ENCODE measurements at places on chromosomes 3 and 15.

DNA sequence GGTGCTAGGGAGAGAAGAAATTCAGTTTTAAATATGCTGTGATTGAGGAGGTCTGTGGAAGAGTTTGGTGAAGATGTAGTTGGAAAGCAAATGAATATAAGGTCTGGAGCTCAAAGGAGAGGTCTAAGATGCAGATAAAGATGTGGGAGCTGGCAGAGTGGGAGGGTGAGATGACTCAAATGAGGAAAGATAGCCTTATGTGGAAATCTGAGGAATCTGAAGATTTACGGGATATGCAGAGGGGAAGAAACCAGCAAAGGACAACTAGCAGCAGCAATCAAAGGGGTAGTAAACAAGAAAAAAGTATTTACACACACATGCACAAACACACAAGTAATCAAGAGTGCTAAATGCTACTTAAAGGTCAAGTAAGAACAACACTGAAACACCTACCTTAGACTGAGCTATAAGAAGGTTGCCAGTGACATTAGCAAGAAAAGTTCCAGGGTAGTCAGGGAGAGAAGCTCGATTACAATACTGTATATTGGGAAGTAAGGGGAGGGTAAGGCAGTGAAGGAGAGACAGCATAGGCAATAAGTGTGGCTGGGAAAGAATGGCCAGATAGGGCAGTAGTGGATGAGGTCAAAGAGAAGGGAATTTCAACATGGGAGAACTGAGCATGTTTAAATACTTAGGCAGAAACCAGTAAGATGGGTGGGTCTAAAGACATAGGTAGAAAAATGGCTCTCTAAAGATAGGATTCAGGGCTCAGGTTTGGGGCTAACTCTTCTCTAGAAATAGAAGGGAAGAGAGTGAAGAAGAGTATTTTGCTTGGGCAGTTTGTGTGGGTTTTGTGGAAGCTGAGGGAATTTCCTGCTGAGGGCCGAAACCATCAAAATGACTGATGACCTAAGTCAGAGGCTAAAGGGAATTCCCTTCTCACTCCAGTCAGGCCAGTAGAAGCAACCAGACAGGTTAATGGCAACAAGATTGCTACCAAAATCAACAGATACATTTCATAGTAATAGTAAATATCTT is 8.9 kb downstream of the CMTM6 start:
- DNase-seq = no peak

DNA sequence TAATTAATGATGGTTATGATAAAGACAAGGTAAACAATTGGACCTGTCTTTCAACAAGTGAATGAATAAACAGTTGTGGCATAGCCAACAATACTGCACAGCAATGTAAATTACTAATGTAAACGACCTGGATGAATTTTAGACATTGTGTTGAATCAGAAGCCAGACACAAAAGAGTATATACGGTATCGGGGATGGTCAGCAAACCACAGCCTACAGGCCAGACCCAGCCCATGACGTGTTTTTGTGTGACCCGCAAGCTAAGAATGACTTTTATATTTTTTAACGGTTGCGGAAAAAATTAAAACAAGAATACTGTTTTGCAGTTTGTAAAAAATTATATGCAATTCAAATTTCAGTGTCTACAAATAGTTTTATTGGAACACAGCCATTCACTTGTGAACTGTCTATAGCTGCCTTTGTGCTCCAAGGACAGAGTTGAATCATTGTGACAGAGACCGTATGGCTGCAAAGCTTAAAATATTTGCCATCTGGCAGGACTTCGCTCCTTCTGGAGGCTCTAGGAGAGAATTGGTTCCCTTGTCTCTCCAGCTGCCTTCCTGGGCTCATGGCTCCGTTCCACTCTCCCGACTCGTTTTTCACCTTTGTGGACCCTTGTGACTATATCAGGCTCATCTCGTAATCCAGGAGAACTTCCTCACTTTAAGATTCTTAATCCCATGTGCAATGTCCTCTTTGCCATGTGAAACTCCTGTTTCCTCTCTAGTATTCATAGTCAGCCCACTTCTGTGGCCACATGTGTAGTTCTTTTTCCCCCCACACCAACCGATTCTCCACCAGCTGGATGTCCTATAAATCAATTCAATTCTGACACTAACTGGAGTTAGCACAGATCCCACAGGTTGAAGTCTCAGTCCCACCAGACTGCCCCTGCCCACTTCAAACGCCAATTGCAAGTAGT is 72.7 kb downstream of the CMTM8 start:
- DNase-seq = peak; percentile 44

DNA sequence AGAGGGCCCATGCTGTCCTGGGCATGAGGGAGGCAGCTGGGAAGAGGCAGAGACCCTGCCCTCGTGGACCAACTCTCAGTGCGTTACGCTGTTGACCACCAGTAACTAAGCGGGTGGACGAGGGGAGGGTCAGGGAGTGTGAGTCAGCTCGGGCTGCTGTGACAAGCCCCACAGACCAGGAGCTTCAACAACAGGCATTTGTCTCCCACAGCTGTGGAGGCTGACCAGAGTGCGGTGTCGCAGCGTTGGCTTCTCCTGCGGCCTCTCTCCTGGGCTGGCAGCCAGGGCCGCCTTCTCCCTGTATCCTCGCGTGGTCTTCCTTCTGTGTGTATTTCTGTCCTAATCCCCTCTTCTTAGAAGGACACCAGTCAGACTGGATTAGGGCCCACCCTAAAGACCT is 13.0 kb downstream of the EFCC1 start:
- no peak for DNase-seq

DNA sequence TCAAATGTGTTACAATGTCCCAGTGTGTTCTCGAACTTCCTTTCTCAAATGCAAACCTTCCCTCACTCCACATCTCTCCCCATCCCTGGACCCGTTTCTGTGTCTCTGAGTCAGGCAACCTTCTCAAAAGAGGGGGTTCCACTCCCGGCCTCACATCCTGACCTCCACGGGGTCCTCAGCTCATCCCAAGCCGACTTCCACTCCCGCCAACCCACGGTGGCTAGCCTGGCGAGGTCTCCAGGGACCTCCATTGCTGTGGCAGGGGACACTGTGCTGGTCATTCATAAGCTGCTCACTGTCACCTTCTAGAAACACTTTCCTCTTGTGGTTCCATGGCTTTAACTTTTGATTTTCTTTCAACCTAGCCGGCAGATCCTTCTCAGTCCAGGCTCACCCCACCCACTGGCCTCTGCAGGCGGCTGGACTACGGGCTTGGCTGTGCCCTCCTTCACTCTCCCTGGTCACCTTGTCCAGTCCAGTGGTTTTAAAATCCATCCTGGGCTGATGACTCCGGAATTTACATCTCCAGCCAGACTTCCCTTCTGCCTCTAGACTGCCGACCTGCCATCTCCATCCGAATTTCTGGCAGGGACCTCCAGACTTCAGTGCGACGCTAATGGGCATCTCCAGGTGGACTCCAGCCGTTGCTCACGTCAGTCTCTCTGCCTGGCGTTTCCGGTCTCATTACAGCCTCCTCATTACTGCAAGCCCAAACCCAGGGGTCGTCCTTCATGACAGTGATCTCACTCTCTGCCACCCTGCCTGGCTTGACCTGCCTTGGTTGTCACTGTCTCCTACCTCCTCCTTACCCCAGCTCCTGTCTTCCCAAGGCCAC is 20.0 kb downstream of the ABTB1 start:
- no peak for DNase-seq

DNA sequence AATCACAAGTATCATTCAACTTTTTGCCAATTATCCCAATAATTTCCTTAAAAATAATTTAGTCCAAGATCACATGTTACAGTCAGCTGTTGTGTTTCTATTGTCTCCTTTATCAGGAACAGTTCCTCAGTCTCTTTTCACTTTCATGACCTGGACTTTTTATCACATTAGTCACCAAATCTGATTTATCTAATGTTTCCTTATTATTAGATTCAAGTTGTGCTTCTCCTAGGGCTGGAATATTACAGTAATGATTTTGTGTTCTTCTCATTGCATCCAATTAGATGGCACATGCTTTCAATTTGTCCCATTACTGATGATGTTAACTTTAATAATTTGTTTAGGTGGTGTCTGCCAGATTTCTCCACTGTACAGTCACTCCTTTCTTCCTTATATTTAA is 66.3 kb upstream of the DCBLD2 start:
- DNase-seq = no peak

DNA sequence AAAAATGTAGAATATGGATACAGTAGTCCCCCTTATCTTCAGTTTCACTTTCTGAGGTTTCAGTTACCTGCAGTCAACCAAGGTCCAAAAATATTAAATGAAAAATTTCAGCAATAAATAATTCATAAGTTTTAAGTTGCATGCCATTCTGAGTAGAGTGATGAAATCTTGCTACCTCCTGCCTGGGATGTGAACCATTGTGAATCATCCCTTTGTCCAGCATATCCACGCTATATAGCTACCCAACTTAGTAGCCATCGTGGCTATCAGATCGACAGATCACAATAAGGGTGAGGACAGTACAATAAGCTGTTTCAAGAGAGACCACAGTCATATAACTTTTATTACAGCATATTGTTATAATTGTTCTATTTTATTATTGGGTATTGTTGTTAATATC is 1.2 kb upstream of the LARS2 start:
- DNase-seq = no peak

- DNase-seq = no peak
These were observed 76.7 kb upstream of the PLXND1 start for GRCh38 chr3:129683201-129683600.

DNA sequence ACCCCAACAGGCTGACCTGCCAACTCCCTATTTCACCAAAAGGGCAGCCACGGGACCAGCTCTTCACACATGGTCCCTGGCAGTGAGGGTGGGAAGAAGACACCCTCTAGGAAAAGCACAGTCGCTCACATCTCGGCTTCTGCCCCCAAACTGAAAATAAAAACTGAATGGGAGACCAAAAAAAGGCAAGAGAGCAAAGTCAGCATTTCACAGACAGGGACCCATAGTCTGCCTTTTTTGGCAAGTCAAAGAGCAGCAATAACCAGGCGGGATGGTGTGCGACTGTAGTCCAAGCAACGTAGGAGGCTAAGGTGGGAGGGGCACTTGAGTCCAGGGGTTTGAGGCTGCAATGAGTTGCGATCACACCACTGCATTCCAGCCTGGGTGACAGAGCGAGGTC is 154.1 kb downstream of the ADAMTS17 start:
- DNase-seq = no peak

- DNase-seq = no peak
These were observed 101.5 kb upstream of the CBLB start for GRCh38 chr3:105970283-105970682.

- no peak for DNase-seq
These were observed 41.0 kb downstream of the STARD5 start for GRCh38 chr15:81282911-81283310.

DNA sequence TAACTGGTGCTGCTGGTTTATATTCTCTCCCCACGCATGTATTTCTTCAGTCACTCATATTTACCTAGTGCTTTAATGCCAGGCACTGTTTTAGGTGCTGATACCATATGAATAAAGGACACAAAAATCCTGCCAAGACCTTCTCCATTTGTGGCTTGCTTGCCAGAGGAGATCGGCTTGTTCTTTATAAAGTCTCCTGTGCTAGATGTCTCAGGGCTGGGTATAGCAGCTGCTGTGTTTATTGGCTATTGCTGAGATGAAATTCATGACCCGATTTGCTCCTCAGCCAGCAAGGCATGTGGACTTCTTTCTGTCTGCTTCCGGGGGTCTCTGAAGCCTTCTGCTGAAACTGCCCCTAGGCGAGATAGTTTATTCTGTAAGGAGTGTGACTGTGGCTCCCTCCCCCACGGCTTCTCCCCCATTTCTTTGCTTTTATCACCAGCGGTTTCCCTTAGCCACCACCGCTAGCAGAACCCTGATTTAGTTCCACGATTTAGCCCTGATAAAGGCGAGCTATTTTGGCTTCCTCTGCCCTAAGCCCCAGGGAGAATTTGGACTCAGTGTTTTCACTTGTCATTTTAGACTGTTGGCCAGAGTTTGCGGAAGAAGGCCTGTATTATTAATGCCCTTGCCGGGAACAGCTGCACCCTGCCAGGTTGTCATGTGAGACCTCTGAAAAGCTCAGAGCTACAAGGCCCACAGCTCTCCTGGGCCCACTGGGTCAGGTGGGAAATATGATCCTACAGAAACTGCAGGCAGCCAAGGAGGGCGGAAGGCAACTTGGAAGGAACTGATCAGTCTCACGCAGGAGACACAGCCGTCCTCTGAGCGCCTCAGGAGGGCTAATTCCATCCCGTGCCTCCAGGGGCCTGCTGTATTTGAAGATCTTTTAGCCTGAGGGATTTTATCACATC is 46.8 kb downstream of the ST6GAL1 start:
- peak; percentile 25 for DNase-seq

GRCh38 chr3:195009616-195010015 is 261.3 kb downstream of the XXYLT1 start:
- peak; percentile 20 for DNase-seq

DNA sequence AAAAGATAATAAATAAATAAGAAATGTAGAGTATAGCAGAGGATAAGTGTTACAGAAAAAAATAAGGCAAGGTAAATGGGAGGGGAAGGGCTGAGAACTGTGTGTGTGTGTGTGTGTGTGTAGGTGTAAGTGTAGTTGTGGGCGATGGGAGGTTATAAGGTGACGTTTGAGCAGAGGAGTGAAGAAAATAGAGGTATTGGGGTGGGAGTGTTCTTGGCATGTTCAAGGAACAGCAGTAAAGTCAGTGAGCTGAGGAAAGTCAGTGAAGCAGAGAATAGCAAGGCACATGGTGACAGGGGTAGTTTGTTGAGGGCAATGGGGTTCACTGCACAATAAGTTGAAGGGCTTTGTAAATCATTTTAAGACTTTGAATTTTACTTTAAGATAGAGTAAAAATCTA is 30.9 kb upstream of the ZNF148 start:
- no peak for DNase-seq

- DNase-seq = no peak
These were observed 322.5 kb downstream of the ZBBX start for GRCh38 chr3:167057581-167057980.

DNA sequence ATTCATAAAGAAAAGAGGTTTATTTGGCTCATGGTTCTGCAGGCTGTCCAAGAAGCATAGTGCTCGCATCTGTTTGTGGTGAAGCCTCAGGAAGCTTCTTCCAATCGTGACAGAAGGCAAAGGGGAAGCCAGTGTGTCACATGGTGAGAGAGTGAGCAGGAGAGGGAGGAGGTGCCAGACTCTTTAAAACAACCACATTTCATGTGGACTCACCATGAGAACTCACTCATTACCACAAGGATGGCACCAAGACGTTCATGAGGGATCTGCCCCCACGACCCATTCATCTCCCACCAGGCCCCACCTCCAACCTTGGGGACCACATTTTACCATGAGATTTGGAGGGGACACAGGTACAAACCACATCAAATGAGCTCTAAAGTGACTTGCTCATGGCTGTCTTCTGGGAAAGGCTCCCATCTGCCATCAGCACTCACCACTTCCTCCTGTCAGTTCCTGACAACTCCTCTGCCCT is 327.3 kb upstream of the TLE3 start:
- DNase-seq = no peak

GRCh38 chr3:177802151-177802900 is 605.0 kb upstream of the TBL1XR1 start:
- peak; percentile 38 for DNase-seq

Data from dorsolateral prefrontal cortex (tissue), 122 donors.